ENCODE measurements at places on chromosomes 7 and 10.

- no peak for DNase-seq
These were observed 175.0 kb downstream of the CFTR start for GRCh38 chr7:117654780-117655179.

DNA sequence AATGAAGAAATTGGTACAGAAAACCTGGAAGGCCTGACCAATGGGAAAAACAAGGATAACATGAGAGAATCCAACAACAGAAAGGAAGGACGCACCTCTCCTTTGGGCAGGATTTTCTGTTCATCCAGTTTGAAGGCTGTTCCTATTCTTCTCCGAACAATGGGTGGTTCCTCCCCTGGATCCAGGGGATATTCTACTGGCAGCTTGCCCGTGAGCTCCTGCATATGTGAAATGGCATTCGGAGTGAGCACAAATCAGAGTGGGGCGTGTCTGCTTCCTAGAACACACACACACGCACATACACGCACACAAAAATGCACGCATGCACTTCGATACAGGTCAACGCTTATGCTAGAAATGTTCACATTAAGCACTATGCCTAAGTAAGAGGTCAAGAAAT lies 83.5 kb downstream of the PRPF18 start:
- no peak for DNase-seq

- peak; percentile 52 for DNase-seq
These were observed at the start of gene SRGN for GRCh38 chr10:69087590-69088470. Gene SRGN (plus strand): TSS chr10:69088103. CDS start chr10:69088158, 55 bp downstream.

DNA sequence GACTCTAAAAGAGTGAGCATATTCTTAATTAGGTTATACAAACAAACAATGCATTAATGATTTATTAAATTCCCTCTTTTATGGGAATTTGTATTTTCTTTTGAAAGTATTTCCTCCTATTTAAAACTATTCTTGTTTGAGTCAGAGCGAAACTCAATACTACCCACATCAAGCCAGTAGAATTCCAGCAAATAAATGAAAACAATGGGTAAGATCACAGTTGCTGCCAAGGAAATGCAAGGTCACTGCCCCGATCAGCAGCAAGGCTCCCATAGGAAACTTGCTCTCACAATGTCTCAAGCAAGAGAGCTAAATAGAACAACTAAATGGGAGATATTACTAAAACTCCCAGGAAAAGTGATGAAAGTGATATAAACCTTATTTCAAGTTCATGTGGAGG lies 206.3 kb downstream of the THSD7A start:
- DNase-seq = no peak

DNA sequence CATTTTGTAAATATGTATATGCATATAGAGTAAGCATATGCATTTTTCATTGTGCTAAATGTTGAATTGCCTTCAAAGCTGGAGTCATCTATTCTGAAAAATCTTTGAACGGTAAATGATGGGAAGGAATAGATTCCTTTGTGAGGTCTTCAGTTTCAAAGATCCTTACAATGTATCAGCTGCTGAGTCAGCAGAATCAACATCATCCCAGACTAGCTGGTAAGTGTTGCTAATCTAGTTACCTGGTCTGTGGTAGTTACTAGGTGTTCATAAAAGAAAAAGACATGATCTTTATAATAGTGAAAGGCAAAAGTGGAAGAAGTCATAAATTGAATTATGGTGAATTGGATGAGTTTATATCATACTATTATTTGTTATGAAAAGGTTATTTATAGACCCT lies 10.6 kb upstream of the STAM start:
- no peak for DNase-seq

GRCh38 chr7:157856873-157857577 lies 520.2 kb downstream of the DNAJB6 start:
- no peak for DNase-seq

DNA sequence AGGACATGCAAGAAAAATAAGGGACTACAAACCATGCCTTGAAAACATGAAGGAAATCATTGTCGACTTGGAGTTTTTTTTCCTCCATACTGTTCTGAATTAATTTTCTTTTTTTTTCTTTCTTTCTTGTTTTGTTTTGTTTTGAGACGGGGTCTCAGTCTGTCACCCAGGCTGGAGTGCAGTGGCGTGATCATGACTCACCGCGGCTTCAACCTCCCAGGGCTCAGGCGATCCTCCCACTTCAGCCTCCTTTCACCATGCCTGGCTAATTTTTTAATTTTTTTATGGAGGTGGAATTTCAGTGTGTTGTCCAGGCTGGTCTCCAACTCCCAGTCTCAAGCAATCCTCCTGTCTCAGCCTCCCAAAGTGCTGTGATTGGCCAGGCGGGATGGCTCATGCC lies 11.6 kb downstream of the UCMA start:
- DNase-seq = no peak

GRCh38 chr7:112283382-112283910 lies 77.0 kb downstream of the ZNF277 start:
- no peak for DNase-seq

DNA sequence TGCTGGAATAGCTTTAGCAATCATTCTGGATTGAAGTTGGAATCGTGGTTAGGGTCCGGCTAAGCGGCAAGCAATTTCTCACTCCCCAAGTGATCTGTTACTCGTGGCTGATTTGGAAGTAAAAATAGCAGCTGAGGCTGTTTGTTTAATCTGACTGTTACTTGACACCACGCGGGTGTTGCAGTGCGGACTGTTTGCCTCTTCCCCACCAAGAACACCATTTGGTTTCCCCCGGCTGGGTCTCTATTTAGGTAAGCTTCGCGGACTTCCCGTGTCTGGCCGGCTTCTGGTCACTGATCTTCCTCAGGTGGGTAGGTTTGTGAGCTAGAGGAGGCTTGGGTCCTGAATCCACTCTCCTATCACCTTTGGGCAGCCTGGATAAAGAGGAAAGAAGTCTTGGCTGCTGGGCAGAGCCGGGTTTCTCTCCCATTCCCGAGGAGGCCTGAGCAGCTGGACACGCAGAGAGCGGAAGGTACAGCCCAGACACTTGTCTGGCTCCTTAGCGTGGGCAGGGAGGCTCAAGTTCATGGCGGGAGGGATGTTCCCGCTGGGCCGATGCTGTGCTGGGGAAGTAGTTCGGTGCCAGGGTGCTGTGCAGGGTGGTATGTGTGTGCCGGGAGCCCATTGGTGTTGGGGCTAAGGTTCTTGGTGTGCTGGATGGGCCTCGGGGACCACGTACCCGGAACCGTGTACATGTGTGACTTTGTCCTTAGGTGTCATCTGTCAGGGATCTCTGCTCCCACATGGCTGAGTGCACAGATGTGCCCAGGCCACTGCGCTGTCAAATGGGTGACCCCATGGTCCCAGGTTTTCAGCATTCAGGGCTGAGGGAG lies at the start of gene C10orf71:
Gene C10orf71, plus strand, starts transcription at position 188 of the 833 bp plus-strand sequence. CDS start 23,376 bp downstream, outside the sequence.
- DNase-seq = no peak

DNA sequence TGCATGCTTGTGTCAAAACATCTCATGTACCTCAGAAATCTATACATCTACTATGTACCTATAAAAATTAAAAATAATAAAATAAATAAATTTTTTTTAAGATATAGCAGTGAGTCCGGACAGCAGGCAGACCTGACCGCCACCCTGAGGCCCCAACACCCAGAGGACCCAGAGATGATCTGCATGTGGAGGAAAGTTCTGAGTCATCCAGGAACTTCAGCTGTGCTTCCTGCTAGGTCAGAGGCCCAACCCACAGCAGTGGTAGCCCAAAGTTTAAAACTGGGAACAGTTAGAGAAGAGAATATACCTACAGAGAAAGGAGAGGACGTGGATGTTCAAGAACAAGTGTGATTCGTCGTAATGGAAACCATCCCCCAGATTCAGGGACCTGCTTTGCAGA lies 683.7 kb upstream of the NRP1 start:
- no peak for DNase-seq

DNA sequence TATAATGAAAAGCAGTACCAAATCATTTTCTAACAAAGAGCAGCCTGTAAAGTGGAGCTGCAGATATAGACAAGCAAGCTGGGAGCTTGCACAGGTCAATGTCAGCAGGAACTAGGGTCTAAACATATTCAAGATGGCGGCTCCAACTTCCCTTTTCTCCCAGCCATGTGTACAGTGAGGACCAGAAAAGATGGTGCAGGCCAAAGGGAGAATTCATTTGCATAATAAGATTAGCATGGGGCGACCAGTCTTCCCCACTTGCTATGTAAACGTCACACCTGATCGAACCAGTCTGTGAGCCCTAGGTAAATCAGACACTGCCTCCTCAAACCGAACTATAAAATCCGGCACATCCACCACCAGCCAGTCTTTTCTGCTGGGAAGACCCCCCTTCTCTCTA lies 4.4 kb upstream of the RAPGEF5 start:
- DNase-seq = no peak

DNA sequence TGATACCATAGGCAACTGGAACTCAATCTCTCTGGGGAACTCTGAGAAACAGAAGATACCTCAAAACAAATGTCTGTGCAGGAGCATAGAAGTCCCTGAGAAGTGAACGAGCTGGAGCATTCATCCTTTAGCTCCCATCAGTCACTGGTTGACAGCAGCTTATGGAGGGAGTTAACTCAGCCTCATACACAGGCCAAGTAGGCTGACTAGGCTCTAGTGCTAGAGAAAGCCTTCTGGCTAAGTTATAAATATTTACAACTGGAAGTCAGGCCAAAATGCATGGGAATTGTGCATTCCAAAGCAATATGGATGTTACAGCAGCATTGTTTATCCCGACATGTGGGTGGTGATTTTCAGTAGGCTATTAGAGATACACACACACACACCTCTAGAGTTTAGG lies 66.5 kb downstream of the ANK3 start:
- DNase-seq = no peak

GRCh38 chr10:59830601-59831259 lies 75.6 kb downstream of the CCDC6 start:
- no peak for DNase-seq

DNA sequence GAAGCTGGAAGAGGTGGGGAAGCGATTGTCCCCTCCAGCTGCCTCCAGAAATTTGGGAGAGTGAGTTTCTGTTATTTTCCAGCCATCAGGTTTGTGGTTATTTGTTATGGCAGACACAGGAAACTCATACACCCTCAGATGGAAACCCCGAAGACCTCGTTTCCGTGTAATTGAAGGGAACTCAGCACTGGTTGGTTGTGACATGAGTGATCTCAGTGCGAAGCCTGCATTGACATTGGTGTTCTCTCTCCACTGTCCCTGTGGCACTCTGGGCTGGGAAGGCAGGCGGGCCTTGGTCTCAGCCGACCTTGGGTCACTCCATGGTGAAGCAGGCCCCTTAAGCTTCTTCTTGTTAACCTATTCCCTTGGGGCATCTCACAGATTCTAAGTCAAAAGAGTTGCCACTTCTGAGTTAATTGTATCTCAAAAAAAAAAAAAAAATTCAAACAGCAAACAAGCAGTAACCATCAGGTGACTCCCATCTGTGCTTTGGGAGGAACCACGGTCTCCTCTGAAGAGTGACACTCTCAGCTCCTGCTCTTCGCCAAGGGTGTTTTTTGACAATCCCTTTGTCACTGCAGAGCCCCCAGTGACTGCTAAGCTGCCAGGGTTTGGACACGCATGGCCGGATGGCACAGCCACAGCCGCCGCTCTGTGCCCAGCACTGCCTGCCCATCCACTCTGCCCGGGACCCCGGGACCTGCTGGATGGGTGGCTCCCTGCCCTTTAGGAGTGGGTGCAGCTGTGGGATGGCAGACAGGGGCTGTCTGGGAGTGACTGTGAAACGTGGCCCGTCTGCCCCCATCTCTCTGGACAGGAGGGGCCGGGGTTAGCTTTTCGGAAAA lies 233.6 kb downstream of the PRPF18 start:
- no peak for DNase-seq

DNA sequence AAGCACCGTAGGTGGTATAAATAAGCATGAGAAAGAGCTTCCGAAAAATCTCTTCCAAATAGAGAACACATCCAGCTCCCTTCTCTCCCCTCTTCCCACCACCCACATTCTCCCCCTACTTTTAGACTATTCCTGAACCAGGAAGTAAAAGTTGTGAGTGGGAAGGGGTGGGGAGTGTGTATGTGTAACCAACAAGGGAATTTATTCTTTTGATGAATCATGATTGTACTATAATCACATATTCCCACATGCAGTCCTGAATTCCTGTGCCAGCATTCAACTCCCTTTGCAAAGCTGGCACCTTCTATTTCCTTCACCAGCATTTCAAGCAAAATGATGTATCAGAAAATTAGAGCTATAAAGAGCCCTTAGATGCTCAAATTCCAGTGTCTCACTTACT lies 230.6 kb upstream of the CHRM2 start:
- no peak for DNase-seq

DNA sequence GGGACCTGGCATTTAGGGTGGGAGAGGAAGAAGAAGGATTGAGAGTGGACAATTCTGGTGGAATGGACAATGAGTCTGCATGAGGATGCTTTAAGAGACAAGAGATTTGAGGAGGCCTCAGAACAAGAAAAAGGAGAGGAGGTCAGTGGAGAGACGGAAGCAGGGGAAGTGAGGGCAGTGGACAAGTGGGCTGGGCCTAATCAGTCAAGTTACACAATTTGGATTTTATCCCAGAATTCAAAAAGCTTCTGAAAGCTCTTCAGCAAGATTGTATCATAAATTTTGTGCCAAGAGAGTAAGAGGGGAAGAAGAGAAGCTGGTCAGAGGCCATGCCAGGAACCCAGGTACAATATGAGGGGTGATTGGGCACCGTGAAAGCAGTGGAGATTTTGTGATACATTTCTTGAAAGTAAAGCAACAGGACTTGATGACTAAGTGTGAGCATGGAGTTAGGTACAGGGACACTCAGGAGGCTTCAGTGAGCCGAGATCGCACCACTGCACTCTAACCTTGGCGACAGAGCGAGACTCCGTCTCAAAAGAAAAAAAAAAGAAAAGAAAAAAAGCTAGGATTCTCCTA lies 19.3 kb upstream of the TSPAN13 start:
- DNase-seq = no peak

DNA sequence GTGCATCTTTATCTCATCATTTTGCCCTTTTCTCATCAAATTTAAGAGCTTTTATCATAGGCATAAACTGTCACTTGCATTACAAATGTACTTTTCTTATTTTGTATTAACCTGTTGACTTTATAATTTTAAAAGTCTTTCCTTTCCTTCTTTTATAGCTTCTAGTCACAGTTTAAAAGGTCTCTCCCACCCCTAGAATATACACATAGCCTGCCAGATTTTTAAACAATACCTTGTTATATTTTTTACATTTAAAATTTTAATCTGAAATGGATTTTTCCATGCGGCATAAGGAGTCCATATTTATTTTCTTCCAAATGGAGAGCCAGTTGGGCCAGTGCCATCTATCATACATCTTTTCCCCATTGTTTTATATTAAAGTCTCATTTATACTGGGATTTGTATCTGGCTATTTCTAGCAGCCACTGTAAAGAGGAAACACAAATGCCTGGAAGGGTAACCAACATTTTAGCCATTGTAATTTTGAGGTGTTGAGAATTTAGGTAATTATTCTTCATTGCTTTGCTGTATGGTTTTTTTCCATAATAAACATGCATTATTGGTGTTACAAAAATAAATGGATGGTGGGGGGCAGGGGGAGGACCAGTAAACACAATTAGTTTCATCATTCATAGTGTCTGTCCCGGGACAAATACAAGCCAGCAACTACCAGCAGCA lies 92.8 kb downstream of the CCDC71L start:
- no peak for DNase-seq

GRCh38 chr7:130649004-130649790 lies 19.4 kb downstream of the COPG2 start:
- DNase-seq = no peak
